ENCODE measurements at places on chromosomes 5 and 9. TPM values are rescaled to one million over a fixed set of nuclear protein-coding genes. Genes with fewer than 3 reads are reported as not detected.

DNA sequence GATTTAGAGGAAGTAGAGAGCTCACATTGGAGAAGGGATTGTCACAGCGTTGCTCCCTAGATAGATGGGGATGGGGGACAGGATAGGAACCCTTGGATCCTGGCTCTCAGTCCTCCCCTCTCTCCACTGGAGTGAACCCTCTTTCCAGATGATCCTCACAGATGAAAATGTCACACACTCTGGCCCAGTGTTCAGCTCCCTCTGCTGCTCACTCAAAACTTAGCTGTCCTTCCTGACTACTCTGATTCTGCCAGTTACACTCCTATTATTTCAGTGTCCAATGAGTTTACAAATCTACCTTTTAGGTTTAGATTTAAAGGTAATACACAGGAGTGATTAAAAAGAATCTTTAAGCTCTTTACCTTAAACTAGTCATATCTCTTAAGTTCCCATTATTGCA, 5.8 kb upstream of the SPINK7 start:
- no peaks in the 10 kb centered on the region for H3K4me1 ChIP-seq
- no peak overlapping the region for H3K4me3 ChIP-seq
- no peak overlapping the region for H3K27ac ChIP-seq
- H3K36me3 ChIP-seq, result no peaks in the 10 kb centered on the region
- no peak for DNase-seq
- H3K27me3 ChIP-seq, result no peaks in the 10 kb centered on the region

GRCh38 chr9:133227242-133227860, 18.3 kb upstream of the OBP2B start:
- no peaks in the 10 kb centered on the region for H3K36me3 ChIP-seq
- no peaks in the 10 kb centered on the region for H3K27me3 ChIP-seq
- H3K27ac ChIP-seq, result no peak overlapping the region
- no peak overlapping the region for H3K4me3 ChIP-seq
- no peaks in the 10 kb centered on the region for H3K4me1 ChIP-seq
- DNase-seq, result no peak

GRCh38 chr9:99811172-99811571, 10.5 kb upstream of the NR4A3 start:
- no peaks in the 10 kb centered on the region for H3K27me3 ChIP-seq
- no peak for DNase-seq
- peaks cover 15% of the 10 kb centered on the region for H3K36me3 ChIP-seq
- H3K4me3 ChIP-seq, result no peak overlapping the region
- H3K4me1 ChIP-seq, result no peaks in the 10 kb centered on the region
- H3K27ac ChIP-seq, result no peak overlapping the region

- H3K4me1 ChIP-seq, result no peaks in the 10 kb centered on the region
- H3K4me3 ChIP-seq, result no peak overlapping the region
- no peak for DNase-seq
- no peaks in the 10 kb centered on the region for H3K27me3 ChIP-seq
- H3K27ac ChIP-seq, result no peak overlapping the region
- H3K36me3 ChIP-seq, result no peaks in the 10 kb centered on the region
These were observed 919.6 kb upstream of the SEMA6A start for GRCh38 chr5:117494188-117494587.

DNA sequence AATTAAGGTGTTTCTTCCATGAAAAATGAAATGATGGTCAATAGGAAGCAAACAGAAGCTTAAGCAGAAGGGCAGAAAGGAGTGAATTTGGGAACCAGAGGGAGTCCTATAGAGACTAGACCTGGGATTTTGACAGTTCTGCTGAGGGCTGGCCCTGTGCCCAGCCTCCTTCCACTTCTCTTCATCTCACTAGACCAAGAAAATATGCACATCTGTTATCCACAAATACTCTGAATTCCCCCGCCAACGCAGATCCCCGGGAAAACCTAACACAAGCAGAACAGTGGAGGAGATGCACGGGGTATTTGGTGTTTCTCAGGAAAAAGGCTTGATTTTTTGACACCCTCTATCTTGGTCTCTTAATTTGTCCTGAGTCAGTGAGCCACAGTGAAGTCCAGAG, 22.7 kb downstream of the GRIA1 start:
- no peak overlapping the region for H3K27ac ChIP-seq
- no peak for DNase-seq
- H3K4me1 ChIP-seq, result no peaks in the 10 kb centered on the region
- no peaks in the 10 kb centered on the region for H3K27me3 ChIP-seq
- H3K36me3 ChIP-seq, result no peaks in the 10 kb centered on the region
- H3K4me3 ChIP-seq, result no peak overlapping the region

GRCh38 chr9:128913048-128913900, 7.5 kb upstream of the PHYHD1 start:
- no peak overlapping the region for H3K4me3 ChIP-seq
- H3K4me1 ChIP-seq, result peaks cover 16% of the 10 kb centered on the region
- peaks cover 79% of the 10 kb centered on the region for H3K36me3 ChIP-seq
- DNase-seq, result peak; percentile 51
- no peaks in the 10 kb centered on the region for H3K27me3 ChIP-seq
- no peak overlapping the region for H3K27ac ChIP-seq

OR1J1 gene
- total RNA-seq, result not detected

TSSK1B gene
- total RNA-seq, result not detected

CCNO gene
- 4.6 TPM for total RNA-seq

MARCOL gene
- not detected for total RNA-seq

BRINP1 gene
- 8.7 TPM for total RNA-seq

Data from endodermal cell (in vitro differentiated cells).